ENCODE measurements at places on chromosomes 3 and 15. TPM values are rescaled to one million over a fixed set of nuclear protein-coding genes. Genes with fewer than 3 reads are reported as not detected.

Gene BTLA
- total RNA-seq = 13.2 TPM

Gene SLC28A2
- total RNA-seq = not detected

DNA sequence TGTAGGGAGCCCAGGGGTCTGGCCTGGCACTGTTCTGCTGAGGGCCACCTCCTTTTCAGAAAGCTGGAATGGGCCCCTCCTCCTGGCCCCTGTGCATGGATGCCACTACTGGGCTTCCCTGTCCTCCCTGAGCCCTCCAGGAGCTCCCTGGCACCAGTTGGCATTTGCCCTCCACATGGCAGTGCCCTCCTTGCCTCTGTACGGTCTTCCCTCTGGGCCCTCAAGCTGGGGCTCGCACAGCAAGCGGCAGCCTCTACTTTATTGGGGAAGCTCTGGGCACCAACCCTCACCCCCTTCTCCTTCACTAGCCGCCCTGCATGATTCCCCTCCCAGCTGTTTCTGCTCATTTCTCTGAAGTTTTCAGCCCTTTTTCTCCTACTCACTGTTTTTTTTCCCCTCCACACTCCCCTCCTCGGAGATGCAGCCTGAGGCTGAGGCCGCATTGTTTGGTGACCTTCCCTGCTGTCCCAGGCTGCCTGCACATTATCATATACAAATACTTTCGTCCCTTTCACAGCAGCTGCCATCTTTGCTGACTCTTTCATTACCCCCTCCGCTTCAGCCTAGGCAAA is 127.3 kb downstream of the EEFSEC start:
- DNase-seq = no peak

GRCh38 chr3:27570421-27571106 is 86.4 kb upstream of the SLC4A7 start:
- DNase-seq = no peak

Gene NR2E3
- total RNA-seq = not detected

DNA sequence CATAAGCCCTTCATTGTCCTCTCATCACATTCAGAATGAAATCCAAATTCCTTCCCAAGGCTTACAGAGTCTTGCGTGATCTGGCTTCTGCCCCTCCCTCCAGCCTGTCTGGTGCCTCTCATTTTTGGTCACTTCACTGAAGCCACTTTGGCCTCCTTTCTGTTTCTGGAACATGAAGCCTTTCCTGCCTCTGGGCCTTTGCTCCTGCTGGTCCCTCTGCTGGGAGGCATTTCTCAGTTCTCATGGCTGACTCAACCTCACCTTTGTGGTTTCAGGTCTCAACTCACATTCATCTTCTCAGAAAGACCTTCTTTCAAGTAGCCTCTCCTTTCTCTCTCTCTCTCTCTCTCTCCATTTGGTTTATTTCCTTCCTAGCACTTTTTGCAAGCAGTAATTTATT is 43.9 kb upstream of the BHLHE40 start:
- DNase-seq = peak; percentile 51

Gene MUSTN1
- total RNA-seq = not detected

Measured in activated CD8-positive, alpha-beta T cell treated with anti-CD3 and anti-CD28 coated beads for 36 hours (primary cell).